ENCODE measurements at places on chromosomes 5 and 9.

DNA sequence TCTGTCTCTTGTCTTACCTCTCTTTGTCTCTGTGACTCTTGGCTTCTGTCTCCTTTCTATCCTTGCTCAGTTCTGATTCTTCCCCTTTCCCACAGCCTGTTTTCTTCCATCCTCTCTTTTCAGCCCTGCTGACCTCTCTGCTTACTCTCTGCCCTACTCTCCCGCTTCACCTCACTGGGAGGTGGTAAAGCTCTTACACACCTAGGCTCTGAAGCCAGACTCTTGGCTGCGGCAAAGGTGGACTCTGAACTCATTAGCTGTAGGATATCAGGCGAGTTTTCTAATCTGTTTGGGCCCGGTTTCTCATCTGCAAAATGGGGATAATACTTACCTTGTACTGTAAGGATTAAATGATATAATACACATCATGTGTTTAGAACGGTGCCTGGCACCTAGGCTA, 11.1 kb downstream of the PCDH1 start:
- no peak for DNase-seq

DNA sequence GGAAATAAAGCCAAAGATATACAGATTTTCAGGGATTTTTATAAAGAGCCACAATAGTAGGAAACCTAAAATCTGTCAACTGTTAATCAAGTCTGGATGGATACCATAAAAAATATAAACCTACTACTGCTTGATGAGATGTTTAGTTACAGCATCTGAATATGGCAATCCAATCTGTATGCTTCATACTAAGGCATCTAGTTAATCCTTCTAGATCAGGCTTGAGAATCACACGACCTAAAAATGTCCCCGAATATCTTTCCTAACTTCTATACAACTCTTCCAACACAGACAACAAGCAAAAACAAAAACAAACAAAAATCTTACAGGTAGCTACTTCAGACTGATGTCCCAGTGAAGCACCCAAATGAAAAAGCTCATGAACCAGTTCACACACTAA, 29.8 kb downstream of the SSBP2 start:
- no peak for DNase-seq

GRCh38 chr5:56414066-56414465, 180.9 kb upstream of the ANKRD55 start:
- DNase-seq = no peak

DNA sequence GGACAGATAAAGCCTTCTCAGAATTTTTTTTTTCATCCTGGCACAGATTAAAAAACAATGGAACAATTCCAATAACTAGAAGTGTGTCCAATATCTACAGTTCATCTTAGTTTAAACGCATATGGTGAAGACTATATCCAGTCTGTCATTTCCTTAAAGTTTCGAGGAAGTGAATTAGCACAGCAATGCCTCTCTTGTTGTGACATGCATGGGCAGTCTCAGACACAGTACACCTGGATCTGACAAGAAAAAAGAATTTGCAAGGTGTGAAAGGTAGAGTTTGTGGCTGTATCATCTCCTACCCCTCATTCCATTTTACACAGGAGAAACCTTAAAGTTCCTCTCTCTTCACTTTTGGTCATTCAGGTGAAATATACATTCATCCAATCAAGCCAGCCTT, 100.6 kb upstream of the ADAMTS19 start:
- DNase-seq = no peak

- DNase-seq = no peak
Observed at GRCh38 chr9:133121915-133122550, 993 bp upstream of the RALGDS start.

GRCh38 chr5:123483446-123484077, 28.4 kb upstream of the CSNK1G3 start:
- no peak for DNase-seq

DNA sequence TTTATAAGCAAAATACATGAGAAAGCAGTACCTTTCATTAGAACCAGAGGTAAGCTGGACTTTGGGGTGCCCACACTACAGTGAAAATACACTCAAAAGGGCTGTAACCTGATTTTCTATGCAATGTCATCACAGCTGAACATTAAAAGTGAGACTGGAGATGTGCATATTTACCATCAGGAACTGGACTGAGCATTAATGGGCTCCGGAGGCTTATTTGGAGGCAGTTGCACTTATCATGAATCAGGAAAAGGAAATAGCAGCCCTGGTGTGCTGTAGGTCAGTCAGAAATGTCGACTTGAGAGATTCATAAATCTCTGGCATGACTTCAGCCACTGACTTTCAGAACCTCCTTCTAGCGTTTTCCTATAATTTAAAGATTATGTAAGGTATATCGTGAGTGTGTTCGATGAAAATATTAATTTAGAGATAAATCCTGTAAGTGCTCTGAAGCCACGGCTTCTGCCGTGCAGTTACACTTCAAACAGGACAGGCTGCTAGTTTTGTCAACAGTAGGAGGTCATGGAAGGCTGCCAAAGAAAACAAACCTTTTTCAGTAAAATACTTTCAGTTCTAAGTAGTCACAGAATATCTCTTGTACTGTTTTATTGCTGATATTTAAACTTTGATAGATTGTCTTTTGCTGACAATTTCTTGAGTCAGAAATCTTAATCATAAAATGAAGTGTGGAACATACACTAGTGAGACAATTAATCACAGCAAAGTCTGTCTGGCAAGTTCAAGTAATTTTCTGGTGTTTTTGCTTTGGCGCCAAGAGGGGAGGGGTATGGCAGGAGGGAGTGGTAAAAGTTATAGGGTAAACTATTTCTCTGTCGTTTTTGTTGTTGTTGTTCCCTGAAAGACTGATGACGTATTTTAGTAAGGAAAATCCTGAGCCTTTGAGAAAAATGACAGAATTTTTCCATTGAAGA, 939.7 kb downstream of the NR2F1-AS1 start:
- DNase-seq = no peak

DNA sequence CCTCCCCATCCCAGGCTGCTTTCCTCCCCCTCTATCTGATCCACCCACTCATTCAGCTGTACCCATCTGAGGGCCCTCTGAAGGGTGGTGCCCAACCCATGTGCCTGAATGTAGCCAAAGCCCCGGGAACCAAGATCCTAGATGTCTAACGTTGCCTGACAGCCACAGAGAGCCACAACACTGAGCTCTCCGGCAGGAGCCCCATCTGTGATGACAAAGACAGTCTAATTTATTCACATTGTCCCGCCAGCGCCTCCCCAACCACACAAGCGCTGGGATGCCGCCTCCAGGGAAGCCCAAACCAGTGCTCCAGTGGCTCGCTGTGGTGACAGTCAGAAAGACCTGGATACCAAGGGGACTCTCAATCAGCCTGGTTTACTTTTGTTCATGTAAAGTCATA, 8.4 kb downstream of the IGFBPL1 start:
- DNase-seq = no peak

DNA sequence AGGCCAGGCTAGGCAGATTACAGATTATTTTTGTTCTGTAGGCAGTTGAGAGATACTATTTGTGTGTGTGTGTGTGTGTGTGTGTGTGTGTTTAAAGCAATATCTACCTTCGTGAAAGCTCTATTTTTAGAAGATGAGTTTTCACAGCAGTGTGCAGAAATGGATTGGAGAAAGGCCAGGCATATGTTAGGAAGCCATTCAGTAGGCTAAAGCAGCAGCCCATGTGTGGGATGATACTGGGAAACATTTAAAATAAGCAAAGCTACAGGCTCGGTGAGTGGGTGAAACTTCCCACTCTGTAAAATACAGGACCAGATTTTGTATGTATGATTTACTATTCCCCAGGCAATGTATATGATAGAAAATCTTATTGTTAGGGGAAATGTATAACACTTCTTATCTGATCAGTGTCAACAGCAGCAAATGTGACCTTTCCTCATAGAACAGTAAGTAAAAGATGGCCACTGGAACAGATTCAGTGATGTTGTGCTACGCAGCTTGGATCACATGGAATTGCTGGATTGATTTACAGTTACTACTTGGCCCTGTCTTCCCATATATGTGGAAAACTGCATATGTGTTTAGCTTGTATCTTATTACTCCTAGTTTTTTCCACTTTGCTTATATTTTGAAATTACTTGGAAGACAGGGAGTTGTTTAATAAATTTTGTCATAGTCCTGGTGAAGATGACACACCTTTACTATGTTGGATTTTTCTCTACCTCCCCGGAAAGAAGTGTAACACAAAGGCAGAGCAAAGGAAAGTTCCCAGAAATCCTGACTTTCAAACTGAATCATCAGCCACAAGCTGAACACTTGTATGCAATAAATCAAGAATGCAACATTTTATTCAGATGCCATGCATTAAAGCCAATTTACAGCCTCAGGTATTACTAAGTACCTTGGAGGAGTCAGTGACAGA, 1077.7 kb upstream of the SEMA6A start:
- no peak for DNase-seq

GRCh38 chr9:135018306-135018915, 69.1 kb upstream of the OLFM1 start:
- no peak for DNase-seq

DNA sequence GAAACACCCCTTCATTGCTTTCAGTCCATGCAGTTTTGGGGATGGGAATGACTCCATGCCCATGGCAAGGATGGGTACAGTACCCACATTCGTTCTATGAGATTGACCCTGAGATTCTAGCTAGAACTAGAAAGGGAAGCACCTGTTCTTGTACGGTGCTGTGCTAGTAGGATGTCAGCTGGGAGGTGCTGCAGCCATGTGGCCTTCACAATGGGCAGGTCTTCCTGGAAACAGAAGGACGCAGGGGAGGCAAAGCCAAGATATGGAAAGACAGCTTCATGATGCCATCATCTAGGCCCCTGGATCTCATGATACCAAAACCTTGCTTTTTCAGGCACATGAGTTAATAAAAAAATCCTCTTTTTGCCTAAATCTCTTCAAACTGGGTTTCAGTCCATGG, 10.5 kb upstream of the FGF1 start:
- DNase-seq = no peak

GRCh38 chr9:13983607-13984006, 330.3 kb downstream of the NFIB start:
- DNase-seq = no peak

GRCh38 chr5:64163746-64164145, 1.9 kb upstream of the RNF180 start:
- no peak for DNase-seq

- no peak for DNase-seq
Observed at GRCh38 chr5:110956913-110957813, 114.3 kb upstream of the TSLP start.

GRCh38 chr9:113857875-113858274, 18.2 kb upstream of the ZNF618 start:
- no peak for DNase-seq

DNA sequence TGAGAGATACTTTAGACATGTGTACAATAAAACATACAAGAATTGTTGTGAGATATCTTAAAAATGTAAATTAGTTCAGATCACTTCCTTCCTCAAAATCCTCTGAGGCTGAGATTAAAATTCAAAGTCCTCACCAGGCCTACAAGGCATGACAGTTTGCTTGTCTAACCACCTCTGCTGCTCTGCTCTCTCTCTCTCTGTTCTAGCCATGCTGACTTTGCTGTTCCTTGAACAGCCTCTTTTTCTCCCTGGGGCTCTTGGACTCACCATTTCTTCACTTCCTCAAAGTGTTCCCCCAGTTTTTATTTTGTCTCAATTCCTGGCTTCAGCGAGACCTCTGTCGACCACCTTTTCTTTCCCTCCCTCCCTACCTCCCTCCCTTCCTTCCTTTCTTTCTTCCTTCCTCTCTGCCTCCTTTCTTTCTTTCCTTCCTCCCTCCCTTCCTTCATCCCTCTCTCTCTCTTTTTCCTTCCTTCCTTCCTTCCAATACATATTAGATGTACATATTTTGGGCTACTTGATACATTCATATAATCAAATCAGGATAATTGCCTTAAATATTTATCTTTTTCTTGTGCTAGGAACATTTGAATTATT, 27.0 kb downstream of the CATSPER3 start:
- DNase-seq = no peak

DNA sequence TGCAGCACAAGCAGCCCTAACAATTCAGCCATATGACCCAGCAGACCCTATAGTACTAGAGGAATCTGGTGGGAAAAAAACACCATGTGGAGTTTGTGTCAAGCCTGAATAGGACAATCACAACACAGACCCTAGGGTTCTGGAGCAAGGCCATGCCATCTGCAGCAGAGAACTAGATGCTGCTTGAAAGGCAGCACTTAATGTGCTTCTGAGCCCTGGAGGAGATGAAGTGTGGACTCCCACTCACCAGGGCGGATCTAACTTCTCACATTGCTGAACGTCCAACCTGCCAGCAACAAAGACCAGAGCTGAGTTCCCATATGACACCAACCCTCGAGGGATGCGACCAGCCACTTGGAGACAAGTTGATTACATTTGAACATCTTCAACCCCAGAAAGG, 43.2 kb downstream of the GABBR2 start:
- no peak for DNase-seq

- no peak for DNase-seq
Observed at GRCh38 chr5:135890296-135890695, 5.3 kb downstream of the IL9 start.
